ENCODE measurements at places on chromosomes 7 and 10.
A peak's percentile ranks its signal among the peaks of the same experiment; 100 is the strongest.

DNA sequence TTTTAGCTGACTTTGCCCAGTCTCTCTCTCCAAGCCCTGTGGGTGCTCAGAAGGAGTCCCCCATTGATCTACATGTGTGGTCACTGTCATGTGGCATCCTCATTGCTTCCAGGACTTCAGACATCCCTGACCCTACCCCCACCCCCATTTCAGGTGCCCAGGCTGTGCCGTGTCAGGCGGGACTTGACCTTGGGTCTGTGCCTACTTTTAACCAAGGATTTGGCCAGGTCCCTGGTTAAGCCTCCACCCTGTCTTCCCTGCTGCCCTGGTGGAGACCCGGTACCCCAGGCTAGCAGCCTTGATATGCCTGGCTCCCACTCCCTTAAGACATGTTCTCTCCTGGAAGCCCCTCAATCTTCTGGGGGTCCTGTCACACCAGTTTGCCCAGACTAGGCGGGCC lies 31.3 kb downstream of the PRF1 start:
- DNase-seq = no peak

DNA sequence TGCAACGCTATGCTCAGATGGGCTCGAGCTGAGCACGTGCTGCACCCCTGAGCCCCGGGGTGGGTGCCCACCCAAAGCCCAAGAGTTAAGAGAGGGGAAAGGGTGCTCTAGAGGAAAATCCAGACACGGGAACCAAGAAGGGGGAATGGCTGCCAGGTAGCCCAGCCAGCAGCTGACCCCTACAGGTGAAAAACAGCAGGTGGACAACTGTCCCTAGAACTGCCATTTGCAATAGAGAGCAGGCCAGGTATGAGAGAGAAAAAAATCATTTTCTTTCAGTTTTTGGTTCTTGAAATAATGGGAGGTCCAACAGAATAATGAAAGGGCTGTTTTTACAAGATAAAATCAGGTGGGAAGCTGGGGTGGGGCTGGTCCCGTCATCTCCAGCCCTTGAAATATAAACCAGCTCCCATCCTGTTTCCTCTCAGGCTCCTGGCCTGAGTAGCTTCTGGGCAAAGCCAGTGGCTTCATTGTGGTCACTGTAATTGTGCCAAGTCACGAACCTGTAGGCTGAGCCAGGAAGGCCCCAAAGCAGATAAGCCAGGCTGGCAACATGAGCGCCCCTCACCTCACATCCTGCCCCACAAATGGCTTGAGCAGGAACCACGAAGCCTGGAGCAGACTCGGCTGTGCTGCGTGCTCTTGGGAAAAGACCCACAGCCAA lies 257.8 kb downstream of the SNX10 start:
- DNase-seq = no peak

GRCh38 chr7:47153576-47153975 lies 428.3 kb downstream of the TNS3 start:
- no peak for DNase-seq

DNA sequence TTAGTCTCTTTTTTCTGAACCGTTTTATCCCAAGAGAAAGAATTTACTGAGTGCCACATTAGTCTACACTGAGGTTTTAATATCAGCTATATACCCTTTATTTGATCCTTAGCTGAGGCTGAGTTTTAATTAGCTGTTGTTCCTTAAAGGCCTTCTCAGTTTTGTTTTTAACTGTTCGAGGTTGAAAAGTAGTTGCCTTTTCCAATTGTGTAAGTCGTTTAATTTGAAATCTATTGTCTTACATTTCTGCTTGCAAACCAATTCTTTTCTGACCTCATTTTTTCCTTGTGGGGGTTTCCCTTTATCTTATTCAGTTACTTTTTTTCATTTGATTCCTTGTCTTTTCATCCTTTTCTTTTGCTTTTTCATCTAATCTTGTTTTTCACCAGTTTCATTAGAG lies 30.8 kb downstream of the UMAD1 start:
- peak; percentile 27 for DNase-seq
